ENCODE measurements at places on chromosomes 7 and 10.

GRCh38 chr7:84506151-84506550, 311.6 kb upstream of the SEMA3A start:
- DNase-seq: no peak

GRCh38 chr7:37540917-37541316, 92.3 kb upstream of the ELMO1 start:
- no peak for DNase-seq

DNA sequence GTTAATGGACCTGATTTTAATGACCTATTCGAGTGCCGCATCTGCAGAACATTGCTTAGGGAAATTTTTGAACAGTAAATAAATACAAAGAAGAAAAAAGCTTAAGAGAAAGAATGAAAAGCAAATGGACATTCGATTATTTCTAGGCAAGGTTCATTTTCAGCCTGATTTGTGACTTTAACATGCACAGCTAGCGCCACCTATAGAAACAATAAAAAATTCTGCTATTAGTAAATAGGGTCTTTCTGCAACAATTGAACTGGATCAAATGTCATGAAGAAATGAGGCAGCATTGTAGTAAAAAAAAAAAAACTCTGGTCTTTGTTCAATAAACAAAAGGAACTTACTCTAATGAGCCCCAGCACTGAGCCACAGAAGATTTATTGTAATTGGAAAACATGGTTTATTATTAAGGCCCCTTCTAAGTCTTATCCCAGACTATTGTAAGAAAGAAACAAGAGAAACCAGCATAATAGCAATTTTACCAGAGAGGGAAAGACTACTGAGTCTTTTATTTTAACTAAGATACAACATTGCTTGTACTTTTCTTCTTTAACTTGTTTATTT, 41.4 kb upstream of the GHITM start:
- DNase-seq: peak; percentile 38

DNA sequence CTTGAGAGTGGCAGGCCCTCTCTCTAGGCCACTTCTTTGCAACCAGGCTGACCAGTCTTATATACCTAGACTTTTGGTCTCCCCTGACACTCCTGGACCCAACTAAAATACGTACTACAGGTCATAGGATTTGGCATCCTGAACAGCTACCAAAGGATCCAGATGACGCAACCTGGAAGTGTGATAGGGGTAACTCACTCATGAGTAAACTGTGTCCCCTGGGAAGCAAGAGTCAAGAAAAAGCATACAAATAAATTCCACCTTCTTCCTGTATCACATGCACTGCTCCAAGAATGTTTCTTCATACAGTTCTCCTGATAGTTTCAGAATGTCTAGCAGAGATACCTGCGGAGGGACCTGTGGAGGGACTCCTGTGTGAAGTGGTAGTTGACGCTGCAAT, 172.3 kb downstream of the MDFIC start:
- no peak for DNase-seq

- no peak for DNase-seq
Observed at GRCh38 chr7:116524609-116525297, at the start of gene CAV1. CAV1 (plus strand) TSS chr7:116525036; CDS start chr7:116525063, 27 bp downstream.
